ENCODE measurements at places on chromosomes 3 and 15.

GRCh38 chr15:98674336-98674735 lies 26.0 kb downstream of the IGF1R start:
- DNase-seq = no peak

DNA sequence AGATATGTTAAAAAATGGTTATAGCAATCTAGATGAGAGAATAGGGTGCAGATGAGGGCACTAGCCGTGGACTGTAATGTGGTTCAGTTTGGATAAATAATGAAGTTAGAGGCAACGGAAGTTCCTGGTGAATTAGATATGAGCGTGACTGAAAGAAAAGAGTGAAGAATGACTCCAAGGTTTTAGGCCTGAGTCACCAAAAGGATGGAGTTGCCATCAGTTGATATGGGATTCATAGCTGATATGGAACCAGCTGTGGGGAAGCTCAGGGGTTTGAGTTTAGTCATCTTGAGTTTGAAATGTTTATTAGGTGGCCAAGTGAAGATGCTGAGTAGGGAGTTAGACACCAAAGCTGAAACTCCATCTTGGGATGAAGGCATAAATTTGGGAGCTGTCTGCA lies 66.2 kb downstream of the SSR3 start:
- DNase-seq = no peak

GRCh38 chr3:6282918-6283317 lies 578.0 kb upstream of the GRM7 start:
- peak; percentile 91 for DNase-seq

GRCh38 chr15:99842071-99842470 lies 108.8 kb upstream of the LYSMD4 start:
- DNase-seq = no peak

DNA sequence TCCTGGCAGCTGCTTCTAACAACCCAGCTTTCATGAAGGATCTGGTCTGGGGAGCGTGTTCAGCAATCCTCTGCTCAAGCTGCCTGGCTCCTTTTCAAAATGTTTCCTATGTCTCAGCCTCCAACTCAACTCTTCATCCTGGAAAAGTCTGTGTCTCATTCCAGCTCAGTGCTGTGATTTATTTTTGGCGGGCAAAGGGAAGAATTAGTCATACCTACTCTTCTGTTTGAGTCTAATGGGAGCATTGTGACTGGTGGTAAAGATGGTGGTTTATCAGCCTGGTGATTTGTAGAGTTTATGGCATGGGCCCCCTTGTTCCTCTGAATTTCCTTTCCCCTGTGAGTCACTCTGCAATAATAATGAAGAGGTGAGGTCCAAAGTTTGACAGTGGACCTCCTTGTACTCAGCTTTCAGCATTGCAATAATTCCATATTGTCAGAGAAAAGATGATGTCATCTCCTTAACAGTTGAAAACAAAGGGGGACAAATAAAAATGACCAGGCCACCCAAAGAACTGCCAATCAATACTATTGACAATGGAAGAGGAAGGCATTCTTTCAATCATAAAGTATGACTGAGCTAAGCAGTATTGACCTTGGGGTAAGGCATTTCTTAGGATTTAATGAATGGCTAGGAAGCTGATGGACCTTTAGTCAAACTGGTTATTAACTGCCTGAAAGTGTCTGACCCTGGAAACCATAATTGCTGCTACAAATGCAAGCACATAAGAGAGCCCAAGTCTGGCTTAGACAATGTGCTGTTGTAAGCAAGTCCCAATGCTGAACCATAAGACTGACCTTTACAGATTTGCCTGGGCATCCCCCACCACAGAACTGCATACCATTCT lies 204.7 kb upstream of the MCTP2 start:
- DNase-seq = no peak

DNA sequence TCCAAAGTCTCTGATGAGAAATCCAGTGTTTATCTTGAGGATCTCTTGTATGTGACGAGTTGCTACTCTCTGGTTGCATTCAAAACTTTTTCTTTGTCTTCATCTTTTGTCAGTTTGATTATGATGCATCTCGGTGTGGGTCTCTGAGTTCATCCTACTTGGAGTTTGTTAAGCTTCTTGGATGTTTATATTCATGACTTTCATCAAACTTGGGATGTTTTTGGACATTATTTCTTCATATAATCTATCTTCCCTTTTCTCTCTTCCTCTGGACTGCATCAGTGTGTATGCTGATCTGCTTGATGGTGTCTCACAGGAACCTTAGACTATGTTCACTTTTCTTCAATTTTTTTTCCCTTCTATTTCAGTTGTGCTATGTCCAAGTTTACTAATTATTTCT lies 320.4 kb downstream of the TLE3 start:
- DNase-seq = no peak

DNA sequence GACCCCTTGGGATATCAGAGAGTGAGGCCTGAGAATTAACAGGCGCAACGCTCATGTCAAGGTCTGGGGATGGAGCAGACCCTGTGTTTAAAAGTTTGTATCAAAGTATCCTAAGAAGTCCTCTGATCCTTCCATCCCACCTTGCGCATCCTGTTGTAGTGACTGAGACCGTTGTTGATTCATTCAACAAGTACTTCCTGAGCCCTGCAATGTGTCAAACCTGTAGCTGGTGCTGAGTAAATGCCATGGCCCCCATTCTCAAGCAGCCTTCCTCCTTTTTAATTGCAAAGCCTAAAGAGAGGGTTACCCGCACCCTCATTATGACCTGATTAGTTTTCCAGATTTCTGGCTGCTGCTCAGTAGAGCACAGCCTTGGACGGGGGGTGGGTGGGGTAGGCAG lies 46.4 kb downstream of the RPLP1 start:
- DNase-seq = no peak

DNA sequence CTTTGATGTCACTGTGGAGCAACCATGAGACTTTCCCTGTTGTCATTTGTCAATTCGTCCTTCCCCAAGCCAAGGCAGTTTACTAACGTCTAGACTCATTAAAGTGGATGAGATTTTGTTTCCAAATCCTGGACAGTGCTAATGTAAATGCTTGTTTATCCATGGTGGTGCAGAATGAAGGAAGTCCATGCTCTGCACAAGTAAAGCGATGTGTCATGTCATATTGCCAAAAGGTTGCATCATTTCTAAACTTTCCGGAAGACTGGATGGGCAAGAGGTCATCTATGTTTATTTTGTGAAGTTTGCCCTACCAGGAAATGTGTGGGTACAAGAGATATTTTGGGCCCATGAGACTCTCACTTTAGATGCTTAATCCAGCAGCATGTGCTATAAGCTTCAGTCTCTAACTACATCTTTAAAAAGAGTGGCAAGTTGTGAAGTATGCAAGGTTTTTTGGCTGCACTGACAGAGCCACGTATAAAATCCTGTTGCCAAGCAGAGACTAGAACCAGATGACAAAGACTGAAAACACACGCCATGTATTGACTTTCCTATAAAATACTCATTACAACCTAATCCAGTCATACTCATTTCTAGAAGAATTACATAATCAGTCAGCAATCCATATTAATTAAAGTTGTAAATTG lies 72.1 kb upstream of the FNDC3B start:
- peak; percentile 27 for DNase-seq

GRCh38 chr3:124685481-124685880 lies 44.8 kb upstream of the UMPS start:
- DNase-seq = no peak

DNA sequence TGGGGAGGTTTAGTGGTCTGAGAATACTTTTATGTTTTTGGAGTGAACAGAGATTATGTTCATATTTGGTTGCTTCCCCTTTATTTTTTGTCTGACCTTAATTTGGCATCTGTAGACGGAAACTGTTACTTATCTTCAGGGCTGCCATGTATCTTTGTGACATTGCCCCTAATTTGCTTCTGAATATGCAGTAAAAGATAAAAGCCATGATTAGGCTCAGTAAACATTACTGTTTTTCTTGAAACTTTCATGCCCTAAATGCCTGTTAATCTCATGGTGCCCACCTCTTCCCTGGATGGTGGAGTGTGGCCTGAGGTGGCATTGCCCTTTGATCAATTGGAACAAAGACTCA lies 106.7 kb downstream of the C3orf70 start:
- no peak for DNase-seq

GRCh38 chr3:155991212-155991611 lies 120.8 kb downstream of the GMPS start:
- DNase-seq = no peak

GRCh38 chr3:177552051-177552450 lies 354.8 kb upstream of the TBL1XR1 start:
- no peak for DNase-seq

DNA sequence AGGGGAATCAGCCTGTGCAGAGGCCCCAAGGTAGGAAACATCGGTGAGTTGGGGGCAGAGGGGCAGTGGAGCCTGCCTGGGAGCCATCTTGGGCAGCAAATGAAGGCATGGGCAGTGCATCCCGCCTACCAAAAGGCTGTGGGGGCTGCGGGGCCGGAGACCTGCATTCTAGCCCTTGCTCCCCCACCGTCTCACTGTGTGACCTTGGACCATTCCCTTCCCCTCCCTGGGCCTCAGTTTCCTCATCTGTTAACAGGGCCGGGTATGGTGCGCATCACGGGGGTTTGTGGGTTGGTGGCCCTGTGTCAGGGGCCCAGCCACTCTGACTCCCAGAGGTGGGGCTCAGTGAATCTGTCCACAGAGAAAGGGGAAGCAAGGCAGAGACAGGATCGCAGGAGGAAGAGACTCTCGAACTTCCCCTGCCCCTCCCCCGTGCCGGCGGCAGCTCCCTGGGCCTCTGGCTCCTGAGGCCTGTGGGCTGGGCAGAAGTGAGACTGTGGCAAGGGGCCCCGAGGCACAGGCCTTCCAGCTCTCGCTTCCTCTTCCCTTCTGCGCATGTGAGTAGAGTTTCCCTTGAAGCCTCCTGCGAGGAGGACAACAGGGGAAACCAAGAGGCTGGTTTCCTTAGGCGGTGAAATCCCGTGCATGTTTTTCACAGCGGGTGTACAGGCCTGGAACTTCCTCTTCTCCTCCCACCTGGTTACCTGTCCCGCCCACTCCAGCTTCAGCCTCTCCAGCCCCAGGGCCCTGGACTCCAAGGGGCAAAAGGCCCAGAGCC lies 42.9 kb downstream of the IDH2 start:
- DNase-seq = peak; percentile 99

DNA sequence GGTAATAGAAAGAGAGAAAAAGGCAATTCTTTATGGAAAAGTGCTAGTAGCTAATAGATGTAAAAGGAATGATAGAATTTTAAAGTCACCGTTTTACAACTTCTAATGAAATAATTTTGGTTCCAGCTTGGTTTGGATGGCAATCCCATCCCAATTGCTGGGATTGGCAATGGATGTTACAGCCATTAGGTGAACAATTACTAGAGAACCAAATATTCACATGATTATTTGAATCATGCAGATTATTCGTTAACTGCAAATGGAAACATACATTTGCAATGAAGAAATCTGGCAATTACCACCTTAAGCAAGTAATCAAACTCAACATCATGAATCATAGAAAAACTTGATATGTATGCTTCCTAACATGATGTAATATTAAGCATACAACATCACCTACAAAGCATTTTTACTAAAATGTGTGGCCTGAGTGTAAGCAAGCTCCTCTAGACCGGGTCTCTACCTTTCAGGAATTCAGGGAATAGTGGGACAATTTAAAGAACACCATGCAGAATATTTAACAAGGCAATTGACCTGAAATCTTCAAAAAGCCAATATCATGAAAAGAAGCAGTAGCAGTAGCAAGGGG lies 26.2 kb upstream of the ANP32A start:
- DNase-seq = no peak

- DNase-seq = no peak
Measured at GRCh38 chr3:59334585-59334984, 284.8 kb upstream of the CFAP20DC start.

- DNase-seq = no peak
Measured at GRCh38 chr3:63927422-63928280, 15.5 kb upstream of the SCAANT1 start.

DNA sequence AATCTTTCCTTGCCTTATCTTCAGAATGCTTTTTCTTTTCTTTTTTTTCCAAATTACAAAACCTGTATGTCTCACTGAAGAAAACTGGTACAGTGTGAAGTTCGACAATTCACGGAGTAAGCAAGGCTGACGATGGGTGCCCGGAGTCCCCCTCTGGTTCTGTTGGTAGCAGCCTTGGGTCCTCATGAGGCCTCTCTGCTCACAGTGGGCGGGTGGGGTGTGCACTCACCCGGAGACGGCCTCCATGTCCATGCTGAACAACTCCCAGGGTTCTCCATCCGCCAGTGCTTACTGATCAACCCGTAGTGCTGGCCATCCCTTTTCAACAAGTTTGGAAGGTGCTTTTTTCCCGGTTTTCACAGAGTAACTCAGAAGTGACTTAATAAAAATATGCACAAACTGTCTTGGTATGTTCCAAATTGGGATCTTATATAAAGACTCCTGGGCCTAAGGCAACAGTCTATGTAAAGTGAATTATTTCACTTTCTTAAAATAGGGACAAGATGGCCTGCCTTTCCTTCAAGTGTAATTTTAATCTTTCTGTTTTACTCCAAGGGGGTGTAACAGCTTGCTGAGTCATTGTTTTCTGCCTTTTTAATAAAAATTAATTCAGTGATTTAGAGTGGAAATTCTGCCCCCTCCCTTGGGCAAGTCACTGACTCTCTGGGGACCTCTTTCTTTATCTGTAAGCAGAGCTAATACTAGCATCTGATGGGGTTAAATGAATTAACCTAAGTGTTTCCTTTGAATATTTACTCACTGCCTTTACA lies 23.7 kb downstream of the LRRK1 start:
- DNase-seq = no peak

- no peak for DNase-seq
Measured at GRCh38 chr15:83626171-83626802, 27.6 kb upstream of the ADAMTSL3 start.

DNA sequence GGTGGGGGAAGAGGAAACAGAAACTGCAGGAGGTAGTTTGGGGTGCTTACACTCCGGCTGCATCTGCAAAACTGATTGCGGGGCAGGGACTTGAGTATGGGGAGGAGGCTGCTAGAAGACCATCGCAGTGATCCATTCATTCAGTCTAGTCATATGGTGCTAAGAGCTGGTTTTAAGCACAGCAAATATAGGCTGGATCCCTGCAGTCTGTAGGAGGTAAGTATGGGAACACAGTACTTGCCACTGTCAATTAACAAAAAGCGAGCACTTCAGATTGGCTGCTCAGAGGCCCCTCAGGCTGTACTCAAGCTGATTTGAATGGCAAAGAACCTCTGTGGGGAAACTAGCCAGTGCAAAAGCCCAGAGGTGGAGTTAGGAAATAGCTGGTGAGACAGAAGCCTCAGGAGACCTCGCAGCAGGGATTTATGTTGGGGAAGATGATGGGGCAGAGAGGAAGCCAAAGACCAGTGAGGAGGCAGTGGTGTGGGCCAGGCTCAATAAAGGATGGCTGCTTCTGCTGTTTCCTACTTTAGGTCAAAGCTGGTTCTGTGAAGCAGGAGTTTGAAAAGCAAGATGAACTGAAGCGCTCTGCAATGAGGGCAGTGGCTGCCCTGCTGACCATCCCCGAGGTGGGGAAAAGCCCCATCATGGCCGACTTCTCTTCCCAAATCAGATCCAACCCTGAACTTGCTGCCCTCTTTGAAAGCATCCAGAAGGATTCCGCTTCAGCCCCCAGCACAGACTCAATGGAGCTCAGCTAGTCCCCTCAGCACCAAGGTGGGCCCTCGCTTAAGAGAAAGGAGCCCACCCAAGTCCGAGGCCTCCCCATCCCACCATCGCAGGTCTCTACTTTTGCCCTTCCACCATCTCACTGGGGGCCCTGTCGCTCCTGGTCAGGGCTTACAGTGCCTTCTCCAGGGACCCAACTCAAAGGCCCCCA lies 7.9 kb downstream of the RPL32 start:
- DNase-seq = no peak
